ENCODE measurements at places on chromosomes 11 and 22.

DNA sequence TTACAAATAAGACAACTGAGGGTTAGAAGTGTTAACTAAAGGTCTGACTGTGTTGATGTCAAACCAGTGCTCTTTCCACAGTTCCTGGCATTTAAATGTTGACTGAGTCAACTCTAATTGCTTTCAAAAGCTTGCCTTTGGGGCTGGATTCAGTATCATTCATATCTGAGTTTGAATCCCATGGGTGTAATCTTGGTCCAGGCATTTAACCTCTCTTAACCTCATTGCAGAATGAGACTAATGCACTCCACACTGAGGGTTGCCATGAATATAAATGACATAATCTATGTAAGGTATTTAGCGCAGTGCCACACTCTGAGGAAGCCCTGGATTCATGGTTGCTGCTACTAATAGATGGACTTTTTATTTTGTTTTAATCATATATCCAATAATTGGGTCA, 274.3 kb downstream of the DDX10 start:
- no peak for DNase-seq

- no peak for DNase-seq
These were observed 86.4 kb upstream of the B3GNT6 start for GRCh38 chr11:76947800-76948199.

- DNase-seq = no peak
These were observed 29.5 kb downstream of the TRIOBP start for GRCh38 chr22:37726241-37726887.

GRCh38 chr11:32487270-32487669, 51.9 kb upstream of the WT1 start:
- DNase-seq = no peak

GRCh38 chr22:22818861-22819855, 68.5 kb upstream of the IGLL5 start:
- DNase-seq = no peak

DNA sequence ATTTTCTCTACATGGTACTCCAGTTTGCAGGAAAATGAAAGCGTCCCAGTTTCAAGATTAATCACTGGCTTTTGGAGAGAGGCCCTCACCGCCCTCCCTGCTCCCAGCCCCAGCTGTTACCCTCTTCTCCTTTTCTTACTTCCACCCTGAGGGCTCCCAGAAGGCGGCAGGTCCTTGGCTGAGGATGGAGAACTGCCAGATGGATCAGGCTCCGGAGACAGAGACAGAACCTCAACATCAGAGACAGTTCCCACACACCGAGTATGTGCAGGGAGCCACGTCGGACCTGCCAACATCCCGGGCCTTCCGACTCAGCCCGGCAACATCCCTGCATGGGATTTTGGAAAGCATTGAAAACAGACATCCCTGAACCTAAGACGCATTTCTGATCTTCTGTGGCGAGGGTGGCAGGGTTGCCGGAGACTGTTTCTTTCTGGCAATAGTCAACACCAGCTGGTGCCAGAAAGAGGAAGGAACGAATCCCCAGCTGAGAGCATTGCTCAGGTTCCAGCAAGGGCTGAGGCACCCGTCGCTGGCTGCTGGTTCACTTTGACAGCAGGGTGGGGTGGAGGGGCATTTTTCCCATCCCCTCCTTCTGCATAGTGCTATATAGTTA, 467.1 kb downstream of the MIAT start:
- no peak for DNase-seq

- no peak for DNase-seq
These were observed 10.9 kb upstream of the DKK3 start for GRCh38 chr11:12019337-12019736.

DNA sequence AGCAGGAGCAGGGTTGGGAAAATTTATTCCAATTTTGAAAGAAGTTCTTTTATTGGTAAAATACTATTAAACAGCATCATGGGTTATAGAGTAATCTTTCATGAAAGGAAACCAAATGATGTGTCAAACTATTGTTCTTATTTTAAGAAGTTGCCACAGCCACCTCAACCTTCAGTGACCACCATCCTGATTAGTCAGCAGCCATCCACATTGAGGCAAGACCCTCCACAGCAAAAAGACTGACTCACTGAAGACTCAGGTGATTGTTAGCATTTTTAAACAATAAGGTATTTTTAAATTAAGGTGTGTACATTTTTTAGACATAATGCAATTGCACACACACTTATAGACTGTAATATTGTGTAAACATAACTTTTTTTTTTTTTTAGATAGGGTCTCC, 3.7 kb upstream of the HEPHL1 start:
- DNase-seq = no peak

- DNase-seq = no peak
These were observed 13.0 kb upstream of the RAB39A start for GRCh38 chr11:107915229-107915628.

DNA sequence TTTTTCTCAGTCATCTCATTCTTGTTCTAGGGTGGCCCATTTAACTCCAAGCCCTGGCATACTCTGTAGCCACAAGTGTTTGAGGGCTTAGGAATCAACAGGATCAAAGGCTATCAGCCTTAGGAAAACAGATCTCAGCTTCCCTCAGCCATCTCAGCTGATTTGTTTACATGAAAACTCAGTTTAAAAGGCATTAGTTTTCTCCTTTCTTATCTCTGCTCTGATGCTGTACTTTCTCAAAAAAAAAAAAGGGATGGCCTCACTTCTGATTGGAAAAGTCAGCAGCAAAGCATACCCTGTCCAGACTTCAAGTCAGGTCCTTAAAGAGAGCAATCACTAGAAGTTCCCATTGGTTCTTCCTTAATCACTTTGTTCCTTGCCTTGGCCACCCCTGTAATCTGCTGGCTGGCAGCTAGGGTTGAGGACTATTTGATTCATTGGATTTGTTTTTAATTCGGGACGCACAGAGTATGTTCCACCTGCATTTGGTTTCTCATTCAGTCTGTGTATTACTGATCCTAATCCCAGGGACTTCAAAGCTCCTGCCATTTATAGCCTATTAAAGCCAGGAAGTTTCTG, 102.8 kb downstream of the EXT2 start:
- no peak for DNase-seq

- DNase-seq = no peak
These were observed 76.0 kb downstream of the TRIM29 start for GRCh38 chr11:120061761-120062560.

DNA sequence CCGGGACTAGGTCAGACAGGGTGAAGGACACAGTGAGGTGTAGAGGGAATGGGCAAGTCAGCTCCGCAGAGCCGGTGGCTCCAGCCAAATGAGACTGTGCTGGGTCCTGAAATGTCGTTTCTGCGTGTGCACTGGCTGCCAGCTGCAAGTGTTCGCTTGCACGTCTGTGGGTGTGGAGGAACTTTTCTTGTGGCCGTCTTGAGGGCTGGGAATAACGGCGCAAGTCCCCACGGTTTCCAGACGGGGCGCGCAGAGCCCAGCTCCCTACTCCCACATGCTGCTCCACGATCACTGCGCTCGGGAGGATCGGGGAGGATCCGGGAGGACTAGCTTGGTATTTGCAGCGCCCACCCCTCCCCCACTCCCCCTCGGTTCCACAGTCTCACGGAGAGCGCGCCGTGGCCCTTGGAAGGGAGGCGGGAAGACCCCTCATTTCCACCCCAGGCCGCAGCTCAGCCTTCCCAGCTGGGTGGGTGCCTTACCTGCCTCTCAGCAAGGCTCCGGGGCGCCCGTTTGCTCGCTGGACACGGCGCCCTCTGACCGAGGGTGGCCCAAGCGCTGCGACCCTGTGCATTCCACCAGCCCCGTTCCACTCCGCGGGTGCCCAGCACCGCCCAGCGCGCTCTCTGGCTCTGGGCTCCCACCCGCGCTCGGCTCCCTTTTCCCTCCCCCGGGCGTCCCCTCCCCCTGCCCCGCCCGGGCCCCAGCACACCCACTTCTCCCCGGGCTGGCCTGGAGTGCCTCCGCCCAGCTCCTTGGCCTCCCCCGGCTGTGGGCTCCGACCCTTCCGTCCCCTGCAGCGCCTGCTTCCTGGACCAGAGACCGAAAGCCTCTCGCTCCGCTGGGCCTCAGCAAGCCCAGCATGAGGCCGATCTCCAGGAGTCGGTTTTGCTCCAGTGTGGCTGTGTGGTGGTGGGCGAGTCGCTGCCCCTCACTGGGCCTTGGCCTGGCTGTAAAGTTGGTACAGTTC, at the start of gene KCNE3:
Gene KCNE3 (minus strand): TSS at position 634 of the 970 bp plus-strand sequence. CDS start 9,986 bp downstream, outside the sequence.
- DNase-seq = no peak

GRCh38 chr11:68215087-68215445, 2.0 kb upstream of the KMT5B start:
- DNase-seq = no peak

GRCh38 chr11:11035331-11035730, 177.5 kb upstream of the ZBED5 start:
- DNase-seq = no peak

GRCh38 chr11:117071344-117071787, 26.9 kb downstream of the SIK3 start:
- no peak for DNase-seq

DNA sequence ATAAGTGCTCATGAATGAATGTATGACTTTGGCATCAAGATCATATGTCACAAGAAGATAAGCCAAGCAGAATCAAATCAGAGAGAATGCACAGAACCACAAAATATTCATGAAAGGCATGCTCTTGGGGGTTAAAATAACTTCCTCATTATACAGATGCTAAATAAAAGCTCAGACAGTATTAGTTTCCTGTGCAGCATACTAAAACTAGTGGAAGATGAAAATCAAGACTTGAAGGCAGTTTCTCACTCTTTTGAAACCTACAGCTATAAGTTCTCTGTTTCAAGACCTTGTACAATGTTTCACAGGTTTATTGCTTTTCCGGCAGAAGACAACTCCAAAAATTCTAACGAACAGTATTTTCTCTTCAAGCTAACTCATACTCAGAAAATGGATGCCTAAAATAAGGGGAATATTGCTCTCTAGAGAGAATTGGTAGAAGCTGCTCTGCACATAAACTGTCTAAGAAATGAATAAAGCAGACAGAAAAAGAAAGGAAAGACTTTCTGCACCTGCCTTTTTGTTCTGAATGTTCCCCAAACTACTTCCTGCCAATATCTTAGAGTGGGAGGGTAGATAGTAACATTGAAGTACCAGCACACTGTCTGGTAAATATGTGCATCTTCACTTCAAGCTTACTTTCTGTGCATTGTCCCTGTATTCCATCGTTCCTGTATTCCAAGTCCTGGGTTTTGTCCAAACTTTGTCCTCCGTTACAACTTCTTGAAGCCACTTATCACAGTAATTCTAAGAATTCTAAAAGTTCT, 639.4 kb upstream of the FAT3 start:
- DNase-seq = no peak

DNA sequence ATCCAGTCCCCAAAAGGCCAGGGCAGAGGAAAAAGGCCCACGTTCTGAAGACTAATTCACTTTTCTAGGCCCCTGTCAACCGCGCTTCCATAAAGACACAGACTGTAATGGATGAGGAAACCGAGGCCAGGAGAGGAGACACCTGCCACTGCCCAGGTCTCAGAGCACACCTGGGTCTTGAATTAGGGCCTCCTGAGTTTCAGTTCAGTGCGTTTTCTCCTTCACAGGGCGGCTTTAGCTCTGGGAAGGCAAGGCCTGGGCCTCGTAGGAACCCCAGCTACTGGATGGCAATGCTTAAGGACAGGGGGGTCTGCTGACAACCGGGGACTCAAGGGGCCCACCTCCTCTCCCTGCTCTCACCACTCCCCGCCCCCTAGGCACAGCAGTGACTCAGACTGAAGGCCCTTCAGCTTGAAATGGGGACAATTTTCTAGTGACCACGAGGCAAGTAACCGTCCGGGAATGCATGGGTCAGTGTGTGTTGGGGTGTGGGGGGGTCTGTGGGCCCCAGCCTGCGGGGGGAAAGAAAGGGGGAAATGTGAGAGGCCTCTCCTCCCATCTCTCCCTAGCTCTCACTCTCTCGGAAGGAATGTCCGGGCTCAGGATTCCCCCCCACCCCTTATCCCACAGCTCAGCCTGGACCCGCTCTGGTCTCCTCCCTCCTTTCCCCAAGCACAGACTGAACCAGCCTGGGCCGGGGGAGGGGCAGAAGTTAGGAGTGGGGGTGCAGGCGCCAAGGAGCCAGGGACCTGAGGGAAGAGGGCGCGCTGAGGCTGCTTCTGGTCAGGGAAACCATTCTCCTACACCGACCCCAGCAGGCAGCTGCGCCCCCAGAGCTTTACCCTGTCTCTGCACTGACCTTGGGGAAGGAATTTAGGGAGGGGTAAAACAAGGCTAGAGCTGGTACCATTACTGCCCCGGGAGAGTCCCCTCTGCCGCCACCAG, 17.2 kb downstream of the CREB3L1 start:
- DNase-seq = no peak

GRCh38 chr22:20567993-20568417, 60.6 kb downstream of the MED15 start:
- DNase-seq = no peak

GRCh38 chr22:45101515-45102227, 62.1 kb upstream of the NUP50 start:
- no peak for DNase-seq

DNA sequence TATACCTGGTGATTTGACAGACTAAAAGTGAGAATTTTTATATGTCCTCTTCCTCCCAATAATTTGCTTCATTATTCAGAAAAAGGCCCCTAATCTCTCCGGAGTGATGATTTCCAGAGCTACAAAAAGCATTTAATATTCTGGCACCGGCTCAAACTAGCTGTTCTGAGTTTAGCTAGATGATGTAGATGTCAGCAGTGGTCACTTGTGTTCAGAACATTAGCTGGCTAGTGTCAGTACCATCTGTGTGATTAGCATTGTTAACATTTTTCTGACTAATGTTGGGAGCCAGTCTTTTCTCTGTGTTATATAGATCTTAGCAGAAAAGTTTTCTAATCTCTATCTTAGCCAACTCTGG, 68.7 kb upstream of the RRM1 start:
- no peak for DNase-seq

DNA sequence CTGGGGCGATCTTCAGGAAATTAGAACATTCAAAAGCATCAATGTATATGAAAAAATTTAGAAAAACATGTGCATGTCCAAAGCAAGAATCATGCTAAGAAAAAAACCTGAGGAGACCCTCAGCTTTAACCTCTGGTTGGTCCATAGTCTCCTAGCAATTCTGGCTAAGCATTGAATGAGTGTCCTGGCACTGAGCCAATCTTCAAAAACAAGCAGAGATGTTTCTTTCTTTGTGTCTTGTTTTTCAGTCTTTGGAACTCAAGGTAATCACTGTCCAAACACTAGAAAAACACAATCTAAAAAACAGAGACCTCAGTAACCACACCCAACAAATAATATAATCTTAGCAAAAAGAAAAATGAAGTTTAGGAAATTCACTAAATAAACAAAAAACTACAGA, 205.4 kb upstream of the CARD18 start:
- DNase-seq = no peak

DNA sequence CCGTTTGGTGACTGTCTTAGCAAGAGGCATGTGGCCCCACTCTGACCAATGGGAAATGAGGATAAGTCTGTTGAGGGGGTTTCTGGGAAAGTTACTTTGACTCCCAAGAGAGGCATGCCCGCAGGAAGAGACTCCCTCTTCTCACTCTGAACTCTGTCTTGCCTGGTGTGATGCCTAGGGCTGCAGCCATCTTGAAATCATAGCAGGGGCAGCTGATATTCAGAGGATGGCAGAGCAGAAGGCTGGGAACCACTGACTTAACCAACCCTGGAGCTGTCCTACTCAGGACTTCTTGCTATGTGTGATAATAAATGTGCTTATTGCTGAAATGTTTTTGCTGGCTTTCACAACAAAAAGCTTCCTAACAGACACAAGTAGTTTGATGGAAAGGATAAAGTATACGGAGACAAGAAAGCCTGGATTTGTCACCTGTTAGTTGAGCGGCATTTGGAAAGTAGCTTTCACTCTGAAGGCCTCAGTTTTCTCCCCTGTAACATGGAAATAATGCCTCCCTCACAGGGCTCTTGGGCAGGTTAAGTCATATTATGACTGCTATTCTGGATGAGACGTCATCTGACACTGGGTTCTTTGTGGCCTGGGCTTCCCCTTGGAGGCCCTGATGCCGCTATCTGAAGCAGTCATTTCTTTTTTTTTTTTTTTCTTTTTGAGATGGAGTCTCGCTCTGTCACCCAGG, 128.5 kb downstream of the CEP164 start:
- DNase-seq = no peak

All from stimulated activated CD8-positive, alpha-beta memory T cell treated with anti-CD3 and anti-CD28 coated beads, Interleukin-15, amount 100 ng/mL, for 24 hours (primary cell).